ENCODE measurements at places on chromosomes 7 and 10.

DNA sequence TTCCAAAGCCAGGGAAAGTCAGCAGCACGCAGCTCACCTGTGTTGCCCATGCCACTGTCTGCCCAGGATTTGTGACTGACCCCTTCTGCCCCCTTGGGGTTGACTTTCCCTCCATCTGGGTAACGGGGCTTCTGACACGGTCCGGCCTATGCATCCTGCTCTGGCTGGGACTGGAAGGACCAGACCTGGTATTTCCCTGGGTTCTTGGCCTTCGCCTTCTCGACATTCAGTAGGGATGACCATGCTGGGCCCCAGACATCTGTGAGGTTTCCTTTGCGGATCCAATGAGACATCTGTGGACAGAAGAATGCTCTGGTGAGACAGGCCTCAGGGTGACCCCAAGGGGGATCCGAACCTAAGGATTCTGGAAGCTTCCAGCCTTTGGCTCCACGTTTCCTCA, 34.2 kb upstream of the ZNF716 start:
- DNase-seq: no peak

- no peak for DNase-seq
These were observed 12.3 kb downstream of the SVIL start for GRCh38 chr10:29622382-29622922.

DNA sequence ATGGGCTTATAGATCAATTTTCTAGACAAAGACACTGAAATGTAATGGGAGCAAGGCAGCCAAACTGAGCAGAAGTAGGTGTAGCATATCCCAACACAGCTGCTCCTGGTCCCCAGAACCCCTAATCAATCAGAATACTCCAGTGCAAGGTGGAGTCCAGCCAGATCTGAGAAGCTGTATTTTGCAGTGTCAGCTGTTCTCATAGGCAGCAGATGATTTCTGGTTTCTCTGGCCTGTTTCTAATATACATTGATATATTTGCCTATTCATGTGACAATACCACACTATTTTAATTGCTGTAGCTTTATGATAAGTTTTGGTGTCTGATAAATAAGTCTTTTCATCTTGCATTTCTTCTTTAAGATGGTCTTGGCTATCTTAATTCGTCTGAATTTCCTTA, 117.4 kb upstream of the STARD3NL start:
- DNase-seq: no peak

- DNase-seq: no peak
These were observed 724.5 kb downstream of the ANKRD7 start for GRCh38 chr7:118949031-118949430.

GRCh38 chr7:91653286-91653685, 227.2 kb downstream of the MTERF1 start:
- DNase-seq: no peak

GRCh38 chr7:106309362-106309761, 24.6 kb upstream of the NAMPT start:
- no peak for DNase-seq

- no peak for DNase-seq
These were observed 21.5 kb downstream of the AKR1C8 start for GRCh38 chr10:5163487-5163886.

Measured in activated T-helper 2 cell treated with anti-CD3 and anti-CD28 coated beads, Interferon-gamma antibody, Interleukin-2, Interleukin-4, amounts not matched to agents 10 μg/mL and 5 μg/mL and 100 μg/mL, durations not matched to agents 14 hours and 24 hours and 36 hours (primary cell).